Psoas muscle (tissue), 8 donors: ENCODE measurements at places on chromosomes 1 and 21. TPM values are rescaled to one million over a fixed set of nuclear protein-coding genes. Genes with fewer than 3 reads are reported as not detected.

FCRL6 gene
- 0.32 TPM for total RNA-seq

DNAJC28 gene
- 4.5 TPM for total RNA-seq

MYOC gene
- total RNA-seq = 3.3 TPM

TMPRSS15 gene
- not detected for total RNA-seq

TRIM62 gene
- total RNA-seq = 14.2 TPM

ARHGAP29 gene
- 14.3 TPM for total RNA-seq
